ENCODE measurements at places on chromosomes 3 and 15.

DNA sequence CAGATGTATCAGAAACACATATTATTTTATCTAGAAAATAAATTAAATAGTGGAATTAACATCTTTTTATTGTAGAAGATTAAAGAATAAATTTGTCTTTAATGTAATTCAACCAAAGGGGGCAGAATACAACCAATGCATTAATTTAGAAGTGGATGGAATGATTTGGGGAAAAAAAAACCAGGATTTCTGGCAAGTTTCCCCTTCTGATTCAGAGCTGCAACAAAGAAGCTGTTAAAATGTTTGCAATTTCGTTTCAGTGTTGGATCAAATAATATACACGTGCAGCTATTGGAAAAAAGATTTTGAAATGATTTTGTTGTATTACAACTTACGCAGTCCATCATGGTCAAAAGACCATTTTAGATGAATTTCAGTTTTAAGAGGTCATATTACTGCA is 71.6 kb upstream of the ZNF280D start:
- DNase-seq: no peak

GRCh38 chr3:151316267-151316991 is at the start of gene GPR87:
Gene GPR87, minus strand, starts transcription at chr3:151316820. Its CDS starts 16,720 bp downstream, at chr3:151300100.
- peak; percentile 88 for DNase-seq

DNA sequence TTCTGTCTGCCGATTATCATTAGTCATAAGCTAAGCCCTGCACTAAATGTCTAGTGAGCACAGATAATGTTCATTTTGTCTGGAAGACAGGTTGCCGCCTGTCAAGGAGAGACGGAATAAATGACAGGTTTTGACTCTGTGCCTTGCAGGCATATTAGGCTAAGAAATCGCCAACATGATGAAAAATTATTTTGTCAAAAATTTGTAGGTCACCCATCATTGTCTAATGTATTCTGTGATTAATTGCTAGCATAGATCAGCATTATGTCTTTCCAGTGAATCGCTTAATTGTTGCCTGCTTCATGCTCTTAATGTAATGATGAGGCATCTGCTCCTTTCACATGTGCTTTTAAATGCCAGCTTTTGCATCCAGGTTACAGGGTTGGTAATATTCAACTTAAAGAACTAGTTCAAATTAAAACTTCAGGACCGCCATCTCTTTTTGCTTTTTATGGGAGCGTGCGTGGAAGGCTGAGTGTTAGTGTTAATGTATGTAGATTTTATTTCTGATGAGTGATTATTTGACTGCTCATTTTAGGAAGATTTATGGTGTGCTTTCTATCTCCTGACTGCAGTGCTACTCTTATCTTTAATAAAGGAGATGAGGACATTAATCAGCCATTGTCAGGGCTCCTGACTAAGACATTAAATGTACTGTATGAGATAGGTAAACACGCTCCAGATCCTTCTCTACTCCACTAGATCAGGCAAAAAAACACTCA is 120.8 kb upstream of the MEIS2 start:
- no peak for DNase-seq

DNA sequence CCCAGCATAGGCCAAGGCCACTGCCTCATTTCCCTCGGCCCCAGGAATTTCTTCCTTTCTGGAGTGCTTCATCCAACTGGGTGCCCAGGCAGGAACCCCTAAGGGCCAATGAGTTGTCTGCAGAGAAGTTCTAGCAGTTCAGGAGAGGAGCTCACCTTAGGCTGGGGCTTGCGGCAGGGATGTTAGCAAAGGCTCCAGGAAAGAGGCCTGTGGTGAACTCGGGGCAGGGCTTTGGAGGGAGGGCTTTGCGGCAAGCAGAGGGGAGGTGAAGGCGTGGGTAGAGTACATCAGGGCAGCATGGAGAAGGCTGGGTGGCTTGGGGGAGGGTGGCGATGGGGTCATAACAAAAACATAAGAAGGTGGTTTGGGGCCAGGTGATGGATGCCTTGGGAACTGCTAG is 1.1 kb downstream of the GHRL start:
- no peak for DNase-seq

DNA sequence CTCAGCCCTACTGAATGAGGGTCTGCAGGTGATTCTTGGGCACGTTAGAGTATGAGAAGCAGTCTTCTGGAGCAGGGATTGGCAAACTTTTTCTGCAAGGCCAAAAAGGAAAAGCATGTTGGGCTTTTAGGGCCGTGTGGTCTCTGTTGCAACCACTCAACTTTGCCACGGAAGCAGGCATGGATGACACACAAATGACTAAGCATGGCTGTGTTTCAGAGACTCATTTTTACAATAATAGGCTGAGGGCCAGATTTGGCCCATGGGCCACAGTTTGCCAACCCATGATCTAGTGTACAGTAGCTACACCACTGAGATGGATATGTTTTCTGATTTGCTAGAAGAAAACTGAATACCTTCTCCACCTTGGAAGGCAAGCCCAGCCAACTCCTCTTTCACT is 66.1 kb upstream of the PRICKLE2 start:
- no peak for DNase-seq

- no peak for DNase-seq
These were observed 27.1 kb upstream of the SLC22A13 start for GRCh38 chr3:38238416-38239008.

DNA sequence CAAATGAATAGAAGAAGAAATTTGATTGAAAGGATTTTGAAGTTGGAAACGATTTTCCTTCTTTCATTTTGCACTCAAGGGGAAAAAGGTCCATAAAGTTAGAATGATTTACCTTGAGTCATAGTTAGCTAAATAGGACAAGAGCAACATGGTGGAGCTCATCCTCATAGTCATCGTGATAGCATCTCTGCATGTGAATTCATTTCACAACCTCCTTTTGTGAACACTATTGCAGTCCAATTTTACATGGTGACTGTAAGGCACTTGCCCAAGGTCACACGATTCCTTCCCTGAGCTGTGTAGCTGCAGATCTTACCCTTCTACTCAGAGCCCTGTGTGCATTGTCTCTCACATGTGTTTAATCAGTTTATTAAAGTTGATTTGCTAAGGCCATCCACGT is 359.8 kb upstream of the C2CD4B start:
- DNase-seq: no peak

- no peak for DNase-seq
These were observed 5.9 kb downstream of the DPH6 start for GRCh38 chr15:35540021-35540420.

GRCh38 chr3:2354702-2355101 is 256.0 kb downstream of the CNTN4 start:
- no peak for DNase-seq

DNA sequence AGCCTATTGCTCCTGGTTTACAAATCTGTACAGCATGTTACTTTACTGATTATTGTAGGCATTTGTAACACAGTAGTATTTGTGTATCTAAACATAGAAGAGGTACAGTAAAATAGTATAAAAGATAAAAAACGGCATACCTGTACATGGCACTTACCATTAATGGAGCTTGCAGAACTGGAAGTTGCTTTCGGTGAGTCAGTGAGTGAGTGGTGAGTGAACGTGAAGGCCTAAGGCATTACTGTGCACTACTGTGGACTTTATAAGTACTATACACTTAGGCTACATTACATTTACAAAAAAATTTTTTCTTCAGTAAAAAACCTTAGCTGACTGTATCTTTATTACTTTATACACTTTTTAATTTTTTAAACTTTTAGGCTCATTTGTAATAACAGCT is 90.9 kb downstream of the RAP2B start:
- DNase-seq: no peak

GRCh38 chr15:70306081-70306480 is 208.4 kb upstream of the TLE3 start:
- no peak for DNase-seq

DNA sequence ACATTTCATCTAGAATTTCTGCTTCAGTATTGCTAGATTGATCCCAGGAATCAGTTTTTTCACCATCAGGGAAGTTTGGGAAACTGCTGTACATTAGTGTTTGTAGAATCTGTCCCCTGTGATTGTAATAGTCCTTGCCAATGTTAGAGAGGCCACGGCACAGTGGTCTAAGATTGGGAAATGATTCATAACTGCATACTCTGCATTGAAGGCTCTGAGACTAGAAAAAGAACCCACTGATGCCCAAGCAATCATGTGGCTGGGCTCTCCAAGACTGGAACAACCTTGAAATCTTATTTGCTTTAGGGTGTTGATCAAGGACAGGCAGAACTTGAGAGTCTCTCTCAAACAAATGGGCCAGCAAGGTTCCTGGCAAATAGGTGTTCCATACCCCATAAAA is 245.6 kb upstream of the LRTM1 start:
- no peak for DNase-seq

GRCh38 chr3:63192248-63192647 is 85.9 kb upstream of the SYNPR start:
- DNase-seq: no peak

GRCh38 chr3:39810647-39811161 is 1.3 kb downstream of the MYRIP start:
- DNase-seq: no peak

DNA sequence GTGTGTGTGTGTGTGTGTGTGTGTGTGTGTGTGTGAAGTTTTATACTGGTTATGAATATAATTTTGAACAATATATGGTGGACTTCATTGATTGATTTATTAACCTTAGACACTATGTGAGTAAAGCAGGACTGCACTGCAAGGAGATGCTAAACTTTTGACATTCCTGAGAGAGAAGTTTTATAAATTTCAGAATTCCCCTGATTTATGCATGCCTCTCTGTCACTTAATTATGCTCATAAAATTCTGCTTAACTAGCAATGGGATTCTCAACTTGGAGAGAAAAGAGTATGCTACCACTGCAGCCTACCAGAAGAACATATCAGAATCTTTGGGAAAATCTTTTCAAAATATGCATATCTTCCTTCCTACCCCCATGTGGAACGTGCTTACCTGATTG is 144.6 kb downstream of the B3GALNT1 start:
- DNase-seq: no peak

GRCh38 chr3:129587566-129588210 is 18.8 kb downstream of the PLXND1 start:
- no peak for DNase-seq

GRCh38 chr15:58286523-58286922 is 145.3 kb upstream of the LIPC start:
- no peak for DNase-seq

GRCh38 chr15:44593042-44593736 is 56.2 kb downstream of the EIF3J start:
- DNase-seq: peak; percentile 12

DNA sequence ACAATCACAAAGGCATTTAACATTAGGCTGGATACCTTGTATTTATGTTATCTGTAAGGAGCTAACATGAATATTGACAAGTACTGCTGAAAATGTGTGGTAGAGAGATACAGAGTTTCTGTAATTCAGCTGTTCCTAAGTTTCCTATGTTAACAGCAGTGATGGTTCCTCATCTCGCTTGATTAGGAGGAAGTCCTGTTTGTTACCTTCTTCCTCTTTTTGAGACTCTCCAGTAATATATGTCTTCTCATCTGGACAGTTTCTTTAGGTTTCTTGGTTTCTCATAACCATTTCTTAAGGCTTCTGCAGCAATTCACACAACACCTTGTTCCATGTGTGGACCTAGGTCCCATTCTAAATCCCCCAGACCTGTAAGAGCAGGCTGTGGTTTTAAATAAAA is 11.4 kb upstream of the PEX5L start:
- no peak for DNase-seq

DNA sequence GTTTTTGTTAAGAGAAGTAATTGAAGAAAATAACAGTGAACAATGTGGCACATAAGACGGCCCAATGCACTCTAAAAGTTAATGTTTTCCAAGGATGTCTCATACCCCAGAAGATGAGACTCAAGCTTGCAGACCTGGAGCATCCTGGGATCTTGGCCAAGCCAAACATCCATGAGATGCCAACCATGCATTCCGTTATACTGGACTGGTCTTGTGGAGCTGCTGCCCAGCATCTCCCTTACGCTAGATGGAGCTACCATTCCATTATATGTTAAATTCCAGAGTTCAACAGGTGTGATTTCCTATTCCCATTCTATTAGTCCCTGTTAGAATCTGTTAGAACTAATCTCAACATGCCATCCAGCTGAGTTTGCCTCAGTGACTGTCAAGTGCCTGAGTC is 181.8 kb downstream of the PDCD6IP start:
- DNase-seq: peak; percentile 8

DNA sequence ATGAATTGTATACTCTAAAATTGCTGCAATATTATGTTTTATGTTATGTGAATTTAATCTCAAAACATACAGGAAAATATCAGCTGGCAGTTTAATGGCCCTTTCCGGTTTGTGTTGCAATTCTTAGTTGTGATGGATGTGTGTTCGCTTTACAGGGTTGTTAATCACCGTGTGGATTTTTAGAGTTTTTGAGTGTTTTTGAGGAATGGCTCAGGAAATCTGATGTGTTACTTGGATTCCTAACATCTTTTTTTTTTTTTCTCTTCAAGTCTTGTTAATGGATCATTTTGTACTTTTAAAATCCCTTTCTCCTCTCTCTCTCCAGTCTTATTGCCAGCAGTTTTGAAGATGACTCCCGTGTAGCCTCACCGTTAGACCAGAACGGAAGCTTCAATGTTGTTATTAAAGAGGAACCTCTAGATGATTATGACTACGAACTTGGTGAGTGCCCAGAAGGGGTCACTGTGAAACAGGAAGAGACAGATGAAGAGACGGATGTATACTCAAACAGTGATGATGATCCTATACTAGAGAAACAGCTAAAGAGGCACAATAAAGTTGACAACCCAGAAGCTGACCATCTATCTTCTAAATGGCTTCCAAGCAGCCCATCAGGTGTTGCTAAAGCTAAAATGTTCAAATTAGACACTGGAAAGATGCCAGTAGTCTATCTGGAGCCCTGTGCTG is 35.7 kb downstream of the MGA start:
- DNase-seq: peak; percentile 24

DNA sequence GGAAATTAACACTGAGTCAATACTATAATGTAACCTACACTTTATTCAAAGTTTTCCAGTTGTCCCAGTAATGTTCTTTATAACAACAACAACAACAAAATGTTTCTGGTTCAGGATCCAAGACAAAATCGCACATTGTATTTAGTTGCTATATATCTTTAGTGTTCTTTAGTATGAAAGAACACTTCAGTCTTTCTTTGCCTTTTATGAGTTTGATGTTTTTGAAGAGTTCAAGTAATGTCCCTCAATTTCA is 7.6 kb upstream of the GRAMD1C start:
- no peak for DNase-seq

- no peak for DNase-seq
These were observed 16.9 kb downstream of the VPS18 start for GRCh38 chr15:40911141-40911540.

GRCh38 chr3:10248984-10249748 is 907 bp downstream of the TATDN2 start:
- no peak for DNase-seq

GRCh38 chr3:70833239-70833960 is 521.0 kb upstream of the MDFIC2 start:
- DNase-seq: no peak

DNA sequence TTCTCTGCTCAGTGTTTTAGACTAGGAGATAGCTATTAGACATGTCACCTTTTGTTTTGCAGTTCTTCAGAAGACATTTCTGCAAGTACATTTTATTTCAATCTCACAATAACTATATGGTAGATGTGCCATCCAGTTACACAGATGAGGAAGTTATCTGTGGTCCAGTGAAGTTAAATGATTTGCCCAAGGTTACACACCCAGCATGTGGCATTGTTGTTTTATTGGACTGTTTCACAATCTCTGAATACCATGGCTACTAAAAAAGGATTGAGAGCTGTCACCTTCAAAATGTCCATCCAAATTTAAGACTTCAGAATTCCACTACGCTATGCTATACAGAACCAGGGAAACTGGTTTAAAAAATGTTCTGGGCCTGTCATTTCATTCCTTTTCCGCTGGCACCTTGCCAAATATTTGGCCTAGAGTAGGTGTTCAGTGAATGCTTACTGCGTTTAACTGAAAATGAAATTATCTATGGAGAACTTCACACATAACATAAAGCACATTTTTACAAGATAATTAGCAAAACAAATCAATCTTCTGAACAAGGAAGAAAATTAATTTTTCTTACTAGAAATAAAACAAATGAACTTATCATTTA is 20.2 kb downstream of the TM6SF1 start:
- no peak for DNase-seq
